ENCODE measurements at places on chromosomes 4 and X.
A peak's percentile ranks its signal among the peaks of the same experiment; 100 is the strongest.

DNA sequence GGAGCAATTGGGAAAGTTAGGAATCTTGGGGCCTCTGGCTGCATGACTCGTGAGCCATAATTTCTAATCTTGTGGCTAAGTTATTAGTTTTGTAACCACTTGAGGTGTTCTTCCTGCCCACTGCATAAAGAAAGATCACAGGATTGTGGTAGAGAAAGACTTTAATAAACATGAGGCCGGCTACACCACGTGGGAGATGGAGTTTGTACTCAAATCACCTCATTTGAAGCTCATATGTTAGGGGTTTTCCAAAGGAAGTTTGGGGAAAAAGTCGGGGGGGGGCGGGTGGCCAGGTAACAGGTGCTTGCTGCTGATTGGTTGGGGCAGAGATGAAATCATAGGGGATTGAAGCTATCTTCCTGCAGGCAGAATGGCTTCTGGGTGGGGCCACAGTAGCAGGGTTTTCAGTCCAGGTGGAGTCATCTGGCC is 287.8 kb downstream of the ZNF674 start:
- DNase-seq, result no peak

- DNase-seq, result no peak
Observed at GRCh38 chrX:14476205-14476604, 53.1 kb upstream of the GLRA2 start.

GRCh38 chr4:113539408-113539807 is 222.1 kb downstream of the CAMK2D start:
- DNase-seq, result no peak

DNA sequence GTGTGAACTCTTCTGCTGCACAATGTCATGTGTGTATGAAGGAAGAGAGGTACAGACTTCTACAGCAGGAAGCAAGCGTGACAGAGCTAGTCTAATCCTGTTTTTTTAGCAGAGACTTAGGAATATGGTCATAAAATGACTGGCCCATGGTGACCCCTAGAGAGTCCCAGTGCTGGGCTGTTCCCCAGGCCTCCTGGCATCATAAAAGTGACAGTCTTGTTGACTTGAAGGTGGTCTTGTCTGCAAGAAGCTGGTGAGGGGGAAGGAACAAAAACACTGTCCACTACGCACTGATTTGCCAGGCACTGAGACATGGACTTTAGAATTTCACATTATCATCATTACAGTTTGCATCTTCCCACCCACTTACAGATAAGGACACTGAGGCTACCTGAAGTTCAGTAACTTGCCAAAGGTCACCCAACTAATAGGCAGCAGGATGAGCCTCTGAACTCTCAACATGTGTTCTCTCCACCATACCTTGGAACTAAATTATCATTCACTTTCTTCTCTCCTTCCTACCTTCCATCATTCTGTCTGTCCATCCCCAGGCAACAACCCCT is 63.0 kb downstream of the HADH start:
- DNase-seq, result no peak

GRCh38 chrX:11423949-11424348 is 130.7 kb downstream of the AMELX start:
- no peak for DNase-seq

DNA sequence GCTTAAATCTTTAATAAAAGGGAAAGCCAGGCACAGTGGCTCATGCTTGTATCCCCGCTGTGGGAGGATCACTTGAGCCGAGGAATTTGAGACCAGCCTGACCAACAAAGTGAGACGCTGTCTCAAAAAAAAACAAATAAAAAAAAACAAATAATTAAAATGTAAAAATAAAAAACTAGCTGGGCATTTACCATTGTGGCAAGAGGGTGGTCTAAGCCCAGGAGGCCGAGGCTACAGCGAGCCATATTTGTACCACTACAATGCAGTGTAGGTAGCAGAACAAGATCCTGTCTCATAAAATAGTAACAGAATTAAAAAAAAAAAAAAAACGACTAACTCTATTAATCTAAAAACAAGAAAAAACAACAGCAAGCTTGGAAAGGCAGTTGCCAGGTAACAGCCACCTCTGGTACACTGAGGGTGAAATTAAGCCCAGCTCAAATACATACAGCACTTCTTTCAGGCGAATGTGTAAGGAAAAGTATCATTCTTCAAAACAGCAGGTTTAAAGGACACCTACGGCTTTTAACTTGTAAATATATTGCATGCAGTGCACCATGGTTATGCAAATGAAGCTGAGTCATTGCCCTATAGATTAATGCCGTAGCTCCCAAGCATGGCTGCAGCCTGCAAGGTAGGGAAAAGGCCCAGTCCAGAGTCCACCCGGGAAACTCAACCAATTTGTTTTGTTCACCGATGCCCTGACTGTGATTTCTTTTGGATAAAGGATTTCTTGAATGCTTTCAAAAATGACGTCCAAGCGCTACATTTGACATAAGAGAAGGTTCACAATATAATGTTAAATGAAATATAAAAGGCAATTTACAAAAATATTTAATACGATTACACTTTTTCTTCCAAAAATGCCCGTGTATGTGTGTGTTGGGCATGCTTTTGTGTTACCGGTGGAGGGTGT is 14.5 kb upstream of the TXLNG start:
- no peak for DNase-seq

GRCh38 chr4:27873596-27873995 is 1013.0 kb downstream of the STIM2 start:
- DNase-seq, result no peak

DNA sequence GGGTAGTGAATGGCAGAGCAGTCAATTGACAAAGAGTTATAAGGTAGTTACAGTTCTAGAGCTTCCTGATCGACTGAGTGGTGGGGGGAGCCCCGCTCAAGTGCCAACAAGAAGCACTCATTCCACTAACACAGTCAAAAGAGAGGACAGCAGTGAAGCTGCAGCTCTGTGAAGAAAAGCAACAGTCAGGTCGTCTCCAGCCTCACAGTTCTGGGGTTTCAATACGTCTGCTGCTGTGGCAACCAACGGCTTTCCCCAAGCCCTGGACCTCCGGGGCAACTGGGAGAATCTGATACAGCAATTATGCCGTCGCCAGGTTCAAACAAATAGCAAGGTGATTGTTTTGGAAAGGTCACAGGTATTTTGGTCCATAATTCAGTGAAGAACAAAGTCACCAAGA is 30.8 kb downstream of the GPM6B start:
- DNase-seq, result no peak

DNA sequence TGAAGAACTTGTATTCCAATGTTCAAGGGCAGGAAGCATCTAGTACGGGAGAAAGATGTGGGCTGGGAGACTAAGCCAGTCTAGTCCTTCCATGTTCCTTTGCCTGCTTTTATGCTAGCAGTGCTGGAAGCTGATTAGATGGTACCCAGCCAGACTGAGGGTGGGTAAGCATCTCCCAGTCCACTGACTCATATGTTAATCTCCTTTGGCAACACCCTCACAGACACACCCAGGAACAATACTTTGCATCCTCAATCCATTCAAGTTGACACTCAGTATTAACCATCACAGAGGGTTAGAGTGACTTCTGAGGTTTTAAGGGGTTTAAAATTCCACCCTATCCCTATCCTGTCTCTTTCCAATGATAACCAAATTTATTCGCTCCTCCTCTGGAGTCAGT is 6.5 kb downstream of the HMGN5 start:
- no peak for DNase-seq

- no peak for DNase-seq
Observed at GRCh38 chrX:105618393-105619101, 203.8 kb upstream of the NRK start.

- DNase-seq, result no peak
Observed at GRCh38 chr4:97912156-97912555, 231.1 kb downstream of the STPG2 start.

DNA sequence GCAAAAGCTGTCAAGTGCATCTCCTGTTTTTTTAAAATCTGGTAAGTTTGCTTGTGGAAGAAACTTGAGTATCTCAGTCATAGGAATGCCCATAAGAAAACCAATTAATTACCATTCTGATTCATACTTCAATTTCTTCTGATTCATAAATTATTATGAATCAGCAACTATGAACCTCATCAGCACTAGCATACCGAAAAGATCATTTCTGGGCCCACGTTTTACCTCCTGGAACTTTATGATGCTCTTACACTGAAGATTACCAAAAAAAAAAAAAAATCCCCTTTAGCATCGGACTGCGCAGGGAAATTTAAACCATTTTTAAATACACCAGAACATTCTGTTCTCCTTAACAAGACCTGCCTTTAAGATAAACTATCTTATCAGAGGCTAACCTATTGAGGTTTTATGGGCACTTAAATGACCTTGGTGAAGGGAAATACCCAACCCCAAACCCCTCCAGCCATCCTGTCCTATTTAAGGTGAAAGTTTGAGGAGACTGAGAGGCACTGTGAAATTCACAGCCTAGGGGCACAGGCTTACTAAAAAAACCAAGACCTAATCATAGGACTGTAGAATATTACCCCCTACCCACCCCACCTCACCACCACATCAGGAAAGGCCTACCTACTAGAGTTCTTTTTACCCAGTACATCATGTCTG is 38.2 kb upstream of the ABCG2 start:
- no peak for DNase-seq

GRCh38 chrX:71282514-71283402 is 677 bp upstream of the NONO start:
- DNase-seq, result peak; percentile 12

- no peak for DNase-seq
Observed at GRCh38 chr4:83009529-83009928, 1.1 kb downstream of the LIN54 start.

DNA sequence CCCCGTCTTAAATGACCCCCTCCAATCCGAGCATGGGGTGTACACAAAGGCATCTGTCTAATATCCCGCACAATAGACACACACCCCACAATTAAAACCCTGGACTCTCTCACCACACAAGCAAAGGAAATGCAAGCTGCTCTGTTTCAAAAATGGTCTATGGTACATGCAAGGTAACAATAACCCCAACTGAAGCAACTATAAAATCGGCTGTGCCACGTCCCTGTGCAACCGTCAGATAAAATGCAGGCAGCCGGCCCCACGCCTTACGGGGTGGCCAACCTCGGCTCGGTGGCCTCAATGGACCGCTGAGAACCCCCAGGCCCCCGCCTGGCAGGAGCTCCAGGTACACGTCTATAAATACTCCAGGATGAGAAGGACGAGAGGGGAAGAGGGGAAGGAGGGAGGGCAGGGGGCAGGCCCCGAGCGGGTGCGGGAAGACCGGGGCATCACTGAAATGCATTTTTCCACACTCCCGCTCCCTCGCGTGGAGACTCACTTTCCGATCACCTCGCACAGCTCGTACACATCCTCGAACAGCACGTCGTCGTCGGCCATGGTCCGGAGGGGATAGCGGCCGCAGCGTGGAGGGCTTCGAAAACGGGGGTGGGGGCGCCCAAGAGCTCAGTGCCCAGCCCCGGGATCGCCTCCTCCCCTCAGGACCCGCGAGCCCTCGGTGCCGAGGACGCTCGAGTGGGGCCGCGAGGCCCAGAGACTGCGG is 763 bp downstream of the CASK start:
- no peak for DNase-seq

- no peak for DNase-seq
Observed at GRCh38 chr4:96543346-96543745, 703.5 kb downstream of the PDHA2 start.

- no peak for DNase-seq
Observed at GRCh38 chr4:88054229-88054628, 46.8 kb downstream of the PKD2 start.

DNA sequence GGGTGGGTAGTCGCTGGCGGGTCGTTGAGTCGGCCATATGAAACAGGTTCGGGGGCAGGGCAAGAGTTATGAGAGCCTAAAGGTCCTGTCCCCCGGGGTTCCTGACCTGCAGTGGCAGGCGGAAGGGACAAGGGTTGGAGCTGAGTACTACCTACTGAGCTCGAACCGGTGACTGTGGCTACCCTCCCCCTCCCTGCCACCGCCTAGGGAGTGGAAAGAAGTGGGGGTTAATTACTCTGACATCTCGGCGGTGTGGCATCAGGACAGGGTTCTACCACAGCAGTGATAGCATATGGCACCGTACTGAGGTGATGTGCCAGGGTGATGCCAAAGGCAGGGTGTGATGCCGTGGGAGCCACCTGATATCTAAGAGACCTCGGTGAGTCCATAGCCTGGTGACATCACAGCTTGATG is 307 bp downstream of the ATG4A start:
- no peak for DNase-seq

GRCh38 chr4:88938138-88938537 is 118.8 kb downstream of the FAM13A start:
- DNase-seq, result no peak

GRCh38 chr4:30769093-30769492 is 48.9 kb downstream of the PCDH7 start:
- DNase-seq, result no peak

- DNase-seq, result no peak
Observed at GRCh38 chr4:92270908-92271307, 32.9 kb upstream of the GRID2 start.

GRCh38 chr4:23631255-23631950 is 258.4 kb downstream of the PPARGC1A start:
- DNase-seq, result no peak

- DNase-seq, result no peak
Observed at GRCh38 chrX:17521871-17522693, 147.1 kb downstream of the NHS start.

DNA sequence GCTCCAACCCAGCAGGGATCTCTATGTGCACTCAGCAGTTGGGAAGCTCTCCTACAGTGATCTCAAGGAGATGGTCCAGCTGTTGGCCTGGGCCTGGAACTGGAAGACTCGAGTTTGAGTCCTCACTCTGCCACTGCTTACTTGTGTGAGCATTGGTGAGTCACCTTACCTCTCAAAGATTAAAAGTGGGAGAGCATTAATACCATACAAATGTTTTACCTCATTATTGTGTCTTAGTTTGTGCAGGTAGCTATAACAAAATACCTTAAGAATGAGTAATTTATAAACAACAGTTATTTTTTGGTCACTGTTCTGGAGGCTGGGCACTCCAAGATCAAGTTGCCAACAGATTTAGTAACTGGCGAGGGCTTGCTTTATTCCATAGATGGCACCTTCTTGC is 21.4 kb upstream of the ZNF827 start:
- DNase-seq, result no peak

DNA sequence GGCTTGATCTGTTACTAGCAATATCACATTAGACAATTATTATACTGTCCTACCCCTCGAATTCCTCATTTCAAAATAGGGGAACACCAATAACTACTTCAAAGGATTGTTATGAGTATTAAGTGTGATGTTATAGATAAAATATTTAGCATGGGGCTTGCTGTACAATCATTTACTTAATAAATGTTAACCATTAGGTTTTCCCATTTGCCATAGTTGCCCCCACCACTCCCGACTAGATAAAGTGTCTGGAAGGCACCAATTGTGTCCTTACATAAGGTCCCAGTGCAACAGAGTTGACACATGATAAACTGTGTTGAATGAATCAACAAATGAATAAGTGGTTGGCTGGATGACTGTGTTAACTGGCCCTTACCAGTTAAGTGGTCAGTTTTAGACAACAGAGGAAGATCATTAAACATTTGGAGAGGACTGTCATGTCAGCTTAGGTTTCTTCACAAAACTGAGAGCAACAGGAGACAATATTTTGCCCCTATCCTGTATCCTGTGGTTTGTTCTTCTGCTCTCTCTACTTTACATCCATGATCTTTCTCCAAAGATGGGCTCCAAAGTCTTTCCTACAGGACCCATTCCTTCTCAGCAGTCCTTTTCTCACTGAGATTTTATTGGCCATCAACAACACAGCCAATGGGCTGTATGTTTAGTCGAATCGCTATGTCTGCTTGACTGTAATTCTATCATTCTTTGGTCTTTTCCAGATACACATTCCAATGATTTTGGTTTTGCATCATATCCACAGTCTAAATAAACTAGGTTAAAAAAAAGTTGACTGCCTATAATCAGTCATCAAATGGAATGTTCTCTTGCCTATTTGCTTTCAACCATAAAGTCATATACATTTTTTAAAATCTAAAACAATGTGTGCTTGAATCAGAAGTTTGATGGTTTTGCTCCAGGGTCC is 74.4 kb downstream of the RNF150 start:
- DNase-seq, result no peak
